ENCODE measurements at places on chromosomes 3 and 15.

- DNase-seq = no peak
Observed at GRCh38 chr3:31962801-31963205, 18.3 kb downstream of the OSBPL10 start.

- no peak for DNase-seq
Observed at GRCh38 chr15:89575656-89576416, 567 bp downstream of the TICRR start.

GRCh38 chr3:36600404-36600803 is 163.9 kb downstream of the DCLK3 start:
- DNase-seq = no peak

- DNase-seq = no peak
Observed at GRCh38 chr15:47742742-47743141, 25.4 kb downstream of the SEMA6D start.

DNA sequence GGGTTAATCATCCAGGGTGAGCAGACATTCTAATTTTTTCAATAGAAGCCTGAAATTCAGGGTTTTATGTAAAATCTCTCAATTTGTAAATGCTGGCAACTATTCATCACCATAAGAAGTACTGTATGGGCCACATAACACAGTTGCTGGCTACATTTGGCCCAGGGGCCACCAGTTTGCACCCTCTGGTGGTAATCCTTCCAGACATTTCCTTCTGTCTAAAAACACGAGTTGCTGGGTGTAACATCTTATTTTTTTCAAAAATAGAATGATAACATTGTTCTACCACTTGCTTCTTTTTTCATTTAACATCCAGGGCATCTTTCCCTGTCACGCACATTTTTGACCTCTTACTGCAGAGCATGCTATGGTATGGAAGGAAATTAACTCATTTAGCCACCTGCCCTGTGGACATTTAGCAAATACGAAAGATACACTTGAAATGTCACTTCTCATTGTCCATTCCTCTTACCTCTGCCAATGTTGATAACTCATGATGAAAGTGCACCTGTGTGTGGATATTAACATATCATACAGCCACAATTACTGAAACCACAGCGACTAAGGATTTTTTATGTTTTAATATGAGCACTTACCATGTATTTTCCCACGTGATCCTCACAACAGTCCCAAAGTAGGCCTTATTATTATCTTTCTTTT is 117.5 kb upstream of the ARHGEF3 start:
- DNase-seq = no peak

- no peak for DNase-seq
Observed at GRCh38 chr3:184691397-184692231, 20.2 kb downstream of the MAGEF1 start.

GRCh38 chr3:157333551-157333991 is 103.1 kb upstream of the PTX3 start:
- no peak for DNase-seq

DNA sequence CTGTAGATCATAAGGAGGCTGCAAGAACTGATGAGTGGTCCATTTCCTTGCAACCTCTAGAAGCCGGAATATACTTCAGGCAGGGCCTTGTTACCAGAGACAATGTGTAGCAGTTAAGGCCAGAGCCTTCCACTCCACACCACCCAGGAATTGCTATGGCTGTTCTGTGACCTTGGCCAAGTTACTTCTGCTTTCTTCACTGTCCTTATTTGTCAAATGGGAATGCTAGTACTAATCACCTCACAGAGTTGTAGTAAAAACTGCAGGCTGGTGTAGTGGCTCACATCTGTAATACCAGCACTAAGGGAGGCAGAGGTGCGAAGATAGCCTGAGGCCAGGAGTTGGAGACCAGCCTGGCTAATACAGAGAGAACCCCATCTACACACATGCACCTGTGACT is 28.7 kb upstream of the RPN1 start:
- DNase-seq = no peak

GRCh38 chr3:81463781-81464180 is 297.7 kb downstream of the GBE1 start:
- no peak for DNase-seq

DNA sequence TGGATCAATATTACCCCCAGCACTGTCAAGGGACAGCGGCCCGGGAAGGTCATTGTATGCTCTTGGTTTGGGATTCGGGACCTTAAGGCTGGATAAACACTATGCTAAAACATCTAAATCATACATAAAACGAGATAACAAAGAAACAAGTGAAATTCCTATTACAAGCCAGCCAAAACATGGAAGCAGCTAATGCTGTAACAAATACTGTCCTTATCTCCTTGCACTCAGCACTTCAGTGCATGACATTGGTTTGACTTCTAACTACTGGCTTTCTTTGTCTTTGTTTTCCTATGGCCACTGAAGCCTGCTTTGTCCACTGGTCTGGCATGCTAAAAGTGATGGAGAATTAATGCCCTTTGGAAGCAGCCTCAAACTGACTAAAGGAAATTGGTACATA is 516.4 kb upstream of the DPH6 start:
- no peak for DNase-seq

DNA sequence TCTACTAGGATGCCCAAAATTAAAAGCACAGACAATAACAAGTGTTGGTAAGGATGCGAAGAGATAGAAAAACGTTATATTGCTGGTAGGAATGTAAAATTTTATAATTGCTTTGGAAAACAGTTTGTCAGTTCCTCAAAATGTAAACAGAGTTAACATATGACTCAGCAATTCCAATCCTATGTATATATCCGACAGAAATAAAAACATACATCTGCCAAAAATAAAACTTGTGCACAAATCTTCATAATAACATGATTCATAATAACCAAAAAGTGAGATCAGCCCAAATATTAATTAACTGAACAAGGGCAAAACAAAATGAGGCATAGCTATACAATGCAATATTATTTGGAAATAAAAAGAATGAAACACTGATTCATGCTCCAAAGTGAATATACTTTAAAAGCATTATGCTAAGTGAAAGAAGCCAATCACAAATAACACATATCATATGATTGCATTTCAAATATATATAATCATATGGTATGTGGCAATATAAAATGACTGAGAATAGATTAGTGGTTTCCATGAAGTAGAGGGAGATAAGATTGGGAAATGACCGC is 609.3 kb downstream of the IGSF11 start:
- DNase-seq = no peak

DNA sequence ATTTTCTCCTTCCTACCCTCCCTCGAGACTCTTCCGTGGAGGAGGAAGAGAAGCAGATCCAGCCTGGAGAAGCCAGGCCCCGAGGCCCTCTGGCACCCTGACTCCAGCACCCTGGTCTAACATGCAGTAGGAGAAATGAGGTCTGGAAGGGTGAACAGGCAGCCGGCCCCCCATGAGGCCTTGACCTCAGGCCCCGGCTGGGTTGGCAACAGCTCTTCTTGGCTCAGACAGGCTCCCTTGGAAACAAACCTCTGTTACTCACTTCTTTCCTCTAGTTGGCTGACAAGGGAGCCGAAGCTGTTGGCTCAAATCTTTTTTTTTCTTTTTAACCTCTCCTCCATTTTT is 73.4 kb downstream of the CPN2 start:
- DNase-seq = no peak

GRCh38 chr3:107206945-107207344 is 170.3 kb upstream of the CCDC54 start:
- no peak for DNase-seq

GRCh38 chr15:73368301-73369136 is at the start of gene HCN4:
HCN4 (minus strand) TSS chr15:73368958; CDS start chr15:73368270, 688 bp downstream.
- no peak for DNase-seq
